ENCODE measurements at places on chromosomes 11 and 22.

- no peak for DNase-seq
Measured at GRCh38 chr11:13114566-13115379, 105.7 kb downstream of the RASSF10 start.

- DNase-seq: no peak
Measured at GRCh38 chr22:42644422-42645340, 4.3 kb upstream of the ATP5MGL start.

DNA sequence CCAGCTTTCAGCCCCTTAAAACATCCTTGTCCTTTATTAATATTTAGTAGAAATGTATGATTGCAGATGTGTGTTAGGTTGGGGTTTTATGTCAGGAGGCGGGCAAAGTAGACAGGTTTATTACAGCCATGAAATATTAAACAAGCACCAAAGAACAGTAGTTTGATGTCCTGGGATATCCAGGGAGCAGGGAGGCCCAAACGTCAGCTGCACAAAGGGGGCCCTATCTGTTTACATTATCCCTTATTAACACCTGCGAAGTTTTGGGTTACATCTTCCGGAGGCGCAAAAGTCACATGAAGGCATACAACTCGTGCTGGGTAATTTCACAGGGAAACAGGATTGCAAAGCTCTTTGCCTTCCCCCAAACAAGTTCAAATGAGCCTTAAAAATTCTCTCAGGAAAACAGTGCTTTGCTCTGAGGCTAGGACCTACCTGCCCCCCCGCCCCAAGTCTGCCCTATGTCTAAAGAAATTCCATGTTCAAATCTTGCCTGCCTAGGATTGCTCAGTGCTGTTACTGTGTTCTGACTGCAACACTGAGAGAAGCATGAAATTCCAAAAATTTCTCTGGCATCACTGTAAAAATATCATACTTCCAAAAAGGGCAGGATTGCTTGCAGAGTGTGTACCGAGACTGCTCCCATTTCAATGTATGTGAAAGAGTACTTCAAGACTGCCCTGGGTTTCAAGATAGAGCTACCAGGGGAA is 8.9 kb downstream of the MN1 start:
- no peak for DNase-seq

- no peak for DNase-seq
Measured at GRCh38 chr11:8937159-8937558, 4.4 kb upstream of the C11orf16 start.

DNA sequence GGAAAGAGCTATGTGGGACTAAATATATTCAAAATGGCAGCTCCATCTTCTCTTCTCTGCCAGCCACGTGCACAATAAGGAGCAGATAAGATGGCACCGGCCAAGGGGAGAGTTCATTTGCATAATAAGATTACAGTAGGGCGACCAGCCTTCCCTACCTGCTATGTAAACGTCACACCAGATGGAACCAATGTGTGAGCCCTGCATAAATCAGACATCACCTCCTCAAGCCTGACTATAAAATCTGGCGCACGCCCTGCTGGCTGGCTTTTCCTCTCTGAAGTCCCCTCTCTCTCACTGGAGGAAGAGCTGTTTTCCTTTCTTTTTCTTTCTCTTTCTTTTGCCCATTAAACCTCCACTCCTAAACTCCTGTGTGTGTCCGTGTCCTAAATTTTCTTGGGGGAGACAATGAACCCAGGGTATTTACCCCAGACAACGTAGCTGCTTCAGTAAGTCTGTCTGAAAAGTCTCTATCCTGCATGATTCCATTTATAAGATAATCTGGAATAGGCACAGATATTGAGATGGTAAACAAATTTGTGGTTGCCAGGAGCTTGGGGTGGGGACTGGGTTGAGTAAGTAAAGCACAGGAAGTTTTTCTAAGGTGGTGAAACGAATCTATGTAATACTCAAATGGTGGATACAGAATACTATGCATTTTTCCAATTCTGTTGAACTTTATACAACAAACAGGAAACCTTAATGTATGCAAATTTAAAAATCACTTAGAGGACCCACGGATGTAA is 670.0 kb upstream of the KIRREL3 start:
- no peak for DNase-seq

DNA sequence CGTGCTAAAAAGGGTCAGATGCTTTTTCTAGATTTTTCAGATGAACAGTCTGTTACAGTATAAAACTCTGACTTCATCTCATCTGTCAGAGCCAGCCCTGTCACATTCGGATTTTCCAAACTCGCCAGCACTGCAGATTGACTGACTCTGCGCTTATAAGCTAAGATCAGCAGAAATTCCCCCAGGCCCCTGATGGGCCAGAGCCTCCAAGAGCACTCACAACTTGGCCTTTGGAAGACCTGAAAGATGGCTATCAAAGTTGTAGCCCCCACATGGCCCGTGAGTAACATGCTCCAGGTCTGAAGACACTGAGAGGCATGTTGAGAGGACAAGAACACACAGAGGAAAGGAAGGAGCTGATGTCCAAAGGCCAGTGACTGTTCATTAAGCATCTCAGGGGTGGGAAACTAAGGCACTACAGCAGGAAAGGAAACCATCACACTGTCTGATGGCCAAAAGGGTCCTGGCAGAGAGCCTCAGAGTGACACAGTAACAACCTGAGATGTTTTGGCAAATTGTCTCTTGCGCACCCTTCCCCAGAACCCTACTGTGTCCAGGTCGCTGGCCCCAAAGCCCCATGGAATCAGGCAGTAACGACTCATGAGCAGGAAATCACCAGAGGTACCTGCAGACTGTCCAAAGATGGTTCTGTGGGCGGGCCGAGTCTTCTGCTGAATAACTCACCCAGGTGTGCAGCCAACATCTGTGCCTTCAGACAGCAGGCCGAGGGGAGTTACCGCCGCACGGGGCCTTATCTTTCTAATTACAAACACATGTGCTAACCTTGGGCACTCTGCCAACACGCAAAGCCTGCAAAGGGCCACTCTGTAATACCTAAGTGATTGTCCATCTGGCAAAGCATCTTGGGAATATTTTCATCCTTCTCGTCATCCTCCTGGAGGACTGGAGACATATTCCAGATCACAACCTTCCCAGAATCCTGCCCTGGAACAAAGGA is 23.6 kb downstream of the HIRA start:
- DNase-seq: no peak

- DNase-seq: no peak
Measured at GRCh38 chr11:20457934-20458680, 70.6 kb downstream of the PRMT3 start.

GRCh38 chr11:67582011-67582410 is 1.6 kb upstream of the GSTP1 start:
- no peak for DNase-seq

Data from stimulated activated CD4-positive, alpha-beta T cell treated with anti-CD3 and anti-CD28 coated beads, Interleukin-12 subunit alpha, Interleukin-12 subunit beta, amount 100 ng/mL, for 24 hours (primary cell).